ENCODE measurements at places on chromosomes 11 and 22.

- no peak for DNase-seq
Observed at GRCh38 chr11:116030697-116031331, 526.6 kb upstream of the CADM1 start.

- DNase-seq: no peak
Observed at GRCh38 chr11:10486161-10486840, 31.2 kb downstream of the AMPD3 start.

- peak; percentile 15 for DNase-seq
Observed at GRCh38 chr22:27212617-27213177, 555.3 kb downstream of the MIAT start.

DNA sequence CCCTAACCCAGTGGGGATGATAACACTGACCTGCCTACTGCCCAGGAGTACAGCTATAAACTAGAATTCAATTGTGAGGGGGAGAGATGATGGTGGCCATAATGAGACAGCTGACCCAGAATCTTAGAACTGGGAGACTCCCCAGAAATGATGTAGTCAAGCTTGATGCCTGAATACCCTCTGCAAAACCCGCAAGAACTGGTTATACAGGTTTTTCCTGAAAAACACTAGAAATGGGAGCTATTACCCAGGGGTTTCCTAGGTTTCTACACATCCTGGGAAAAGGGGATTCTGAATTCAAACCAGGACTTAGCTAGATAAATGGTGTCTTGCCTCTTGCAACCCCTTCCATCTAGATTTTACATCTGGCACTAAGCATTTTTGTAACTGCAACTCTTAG, 113.8 kb upstream of the NARS2 start:
- DNase-seq: no peak

DNA sequence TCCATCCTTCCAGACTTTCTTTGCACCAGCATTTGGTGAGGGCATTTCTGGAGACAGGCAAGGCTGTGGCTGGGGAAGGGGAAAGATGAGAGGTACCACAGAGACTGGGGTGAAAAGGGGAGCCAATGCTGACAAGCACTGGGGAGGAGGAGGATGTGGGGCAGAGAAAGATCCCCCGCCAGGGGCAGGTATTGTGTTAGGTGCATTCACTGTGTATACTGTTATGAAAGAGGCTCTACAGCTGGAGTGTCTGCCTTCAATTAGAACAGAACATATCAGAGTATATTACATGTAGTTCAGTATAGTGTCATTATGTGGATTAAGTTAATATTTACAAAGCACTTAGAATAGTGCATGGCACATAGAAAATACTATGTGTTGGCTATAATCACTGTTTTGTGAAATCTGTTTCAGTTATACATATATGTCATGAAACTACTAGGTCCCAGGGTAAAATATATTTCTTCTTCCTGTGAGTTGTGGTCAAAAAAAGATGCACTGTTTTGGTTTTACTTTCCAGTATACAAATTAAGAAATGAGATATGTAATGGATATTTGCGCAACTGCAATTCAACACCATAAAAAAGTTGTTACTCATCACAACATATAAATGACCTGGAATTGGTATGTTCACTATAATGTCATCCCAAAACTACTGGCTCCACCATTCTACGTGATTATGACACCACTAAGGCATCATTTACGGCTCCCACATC, 8.4 kb downstream of the MSANTD2 start:
- no peak for DNase-seq

GRCh38 chr11:10637731-10638151, 55.8 kb downstream of the IRAG1 start:
- DNase-seq: no peak

DNA sequence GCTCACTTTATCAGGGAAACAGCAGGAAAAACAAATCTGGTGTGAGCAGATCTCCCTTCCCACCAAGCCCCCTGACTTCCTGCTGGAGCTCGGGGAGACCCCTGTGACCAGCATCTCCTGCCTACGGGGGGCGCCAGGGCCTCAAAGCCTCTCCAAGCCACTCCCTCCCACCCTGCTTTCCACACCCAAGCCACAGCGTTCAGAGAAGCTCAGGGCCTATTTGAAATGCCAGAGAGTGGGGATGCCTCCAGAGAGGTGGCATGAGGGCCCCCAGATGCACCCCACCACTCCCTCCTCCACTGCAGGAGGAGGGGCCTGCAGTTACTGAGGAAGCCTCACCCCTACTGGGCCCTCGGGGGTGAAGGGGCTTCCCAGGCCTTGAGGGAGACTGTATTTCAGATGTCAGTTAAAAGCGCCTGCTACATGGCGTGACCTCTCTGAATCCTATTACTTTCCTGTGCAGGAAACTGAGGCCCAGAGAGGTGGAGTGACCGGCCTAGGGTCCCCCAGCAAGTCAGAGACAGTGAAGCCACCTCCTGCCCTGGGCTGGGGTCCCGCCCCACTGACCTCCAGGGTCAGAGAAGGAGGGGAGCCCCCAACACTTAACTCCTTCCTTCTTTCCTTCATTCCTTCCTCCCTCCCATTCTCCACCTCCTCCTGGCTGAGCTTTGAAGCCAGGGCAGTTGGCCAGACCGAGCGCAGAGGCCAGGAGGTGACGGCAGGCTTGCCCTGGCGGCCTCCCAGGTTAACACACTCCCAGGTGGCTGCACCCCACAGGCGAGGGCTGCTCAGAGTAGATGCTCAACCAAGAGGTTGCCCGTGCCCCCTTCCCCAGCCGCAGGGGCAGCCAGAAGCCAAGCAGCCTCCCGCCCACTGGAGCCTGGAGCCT, 6.0 kb upstream of the CDKN1C start:
- no peak for DNase-seq

GRCh38 chr22:45551310-45552016, 48.8 kb downstream of the FBLN1 start:
- peak; percentile 64 for DNase-seq

GRCh38 chr11:3009481-3009880, 17.4 kb upstream of the NAP1L4 start:
- no peak for DNase-seq

DNA sequence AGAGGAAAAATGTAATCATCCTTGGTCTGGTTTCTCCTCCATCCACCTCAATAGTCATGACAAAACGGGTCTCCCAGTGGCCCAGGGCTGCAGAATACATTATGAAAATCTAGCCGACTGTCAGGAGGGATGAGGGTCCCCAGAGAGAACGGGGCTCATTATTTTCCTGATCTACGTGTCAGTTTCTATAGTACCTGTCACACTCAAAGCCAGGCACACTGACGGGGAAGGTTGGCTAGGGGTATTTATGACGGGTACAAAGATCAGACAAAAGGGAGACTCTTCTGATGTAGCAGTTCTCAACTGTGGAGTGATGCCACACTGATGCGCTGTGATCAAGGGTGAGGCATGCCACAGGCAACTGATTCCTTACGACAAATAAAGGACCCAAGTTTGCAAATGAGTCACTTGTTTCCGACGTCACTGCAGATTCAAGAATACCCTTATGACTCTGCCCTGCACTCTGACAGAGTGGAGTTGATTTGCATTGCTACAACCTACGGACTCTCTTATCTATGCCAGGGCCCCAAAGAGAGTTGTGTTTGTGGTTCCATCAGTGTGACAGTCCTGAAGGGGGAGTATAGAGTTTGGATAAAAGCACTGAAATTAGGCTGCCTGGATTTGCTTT, 188.2 kb upstream of the TBCEL start:
- no peak for DNase-seq

- DNase-seq: no peak
Observed at GRCh38 chr22:25357606-25358420, 138.4 kb downstream of the CRYBB2 start.

DNA sequence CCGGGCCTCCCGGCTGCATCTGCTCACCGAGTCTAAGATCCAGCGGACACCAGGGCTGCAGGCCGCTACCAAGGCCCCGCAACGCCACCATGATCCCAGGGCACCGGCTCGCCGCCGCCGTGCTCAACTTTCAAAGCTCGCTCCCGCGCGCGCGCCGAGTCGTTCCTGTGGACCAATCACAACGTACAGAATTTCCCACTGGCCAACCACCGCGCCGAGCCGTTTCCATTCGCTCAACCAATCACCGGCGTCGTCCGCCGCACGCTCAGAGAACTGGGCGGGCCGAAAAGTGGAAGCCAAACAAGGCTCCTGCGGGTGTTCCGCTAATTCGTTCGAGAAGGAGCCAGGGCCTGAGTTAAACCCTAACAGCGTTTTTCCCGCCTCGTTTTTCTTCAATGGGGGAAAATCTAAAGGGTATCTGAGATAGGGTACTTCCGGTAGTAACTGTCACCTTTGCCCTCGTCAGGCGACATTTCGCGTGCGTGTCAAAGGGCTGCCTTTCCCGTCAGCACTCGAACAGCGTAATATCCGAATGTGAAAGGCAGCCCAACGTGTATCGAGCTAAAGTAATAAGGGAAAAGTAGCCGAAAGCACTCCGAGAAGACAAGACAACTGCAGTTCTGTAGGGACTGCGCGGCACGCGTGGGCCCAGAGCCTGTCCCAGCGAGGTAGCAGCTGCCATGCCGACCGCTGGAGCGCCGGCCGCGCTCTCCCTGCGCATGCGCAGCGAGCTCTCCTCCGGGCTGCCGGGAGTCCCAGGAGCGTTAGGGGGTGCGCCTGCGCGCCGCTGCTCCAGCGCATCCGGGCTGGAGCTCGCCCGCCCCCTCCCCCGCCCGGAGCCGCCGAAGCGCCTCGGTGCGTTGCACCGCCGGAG, at the start of the genes NCAPD3 and VPS26B:
Gene NCAPD3 (minus strand): TSS at position 132 of the 874 bp plus-strand sequence. CDS start 41 bp downstream, at position 91.
Gene VPS26B (plus strand): TSS at position 836 of the 874 bp plus-strand sequence. CDS start 452 bp downstream, outside the sequence.
- peak; percentile 99 for DNase-seq

DNA sequence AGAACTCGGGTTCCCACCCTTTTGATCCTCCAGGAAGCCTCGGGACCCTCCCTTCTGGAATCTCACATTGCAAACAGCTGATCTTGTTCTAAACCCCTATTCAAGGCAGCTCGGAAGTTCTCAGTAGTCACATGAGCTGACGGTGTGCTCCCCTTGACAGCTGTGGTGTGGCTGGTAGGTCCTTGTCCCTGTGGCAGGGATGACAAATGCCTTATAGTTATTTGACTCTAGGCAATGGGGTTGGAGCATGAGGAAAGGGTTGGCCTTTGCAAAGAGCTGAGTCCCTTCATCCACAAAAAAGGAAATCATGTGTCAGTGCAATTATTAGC, 23.6 kb downstream of the EIF4G2 start:
- no peak for DNase-seq

- no peak for DNase-seq
Observed at GRCh38 chr11:44446996-44447771, 118.3 kb upstream of the CD82 start.

DNA sequence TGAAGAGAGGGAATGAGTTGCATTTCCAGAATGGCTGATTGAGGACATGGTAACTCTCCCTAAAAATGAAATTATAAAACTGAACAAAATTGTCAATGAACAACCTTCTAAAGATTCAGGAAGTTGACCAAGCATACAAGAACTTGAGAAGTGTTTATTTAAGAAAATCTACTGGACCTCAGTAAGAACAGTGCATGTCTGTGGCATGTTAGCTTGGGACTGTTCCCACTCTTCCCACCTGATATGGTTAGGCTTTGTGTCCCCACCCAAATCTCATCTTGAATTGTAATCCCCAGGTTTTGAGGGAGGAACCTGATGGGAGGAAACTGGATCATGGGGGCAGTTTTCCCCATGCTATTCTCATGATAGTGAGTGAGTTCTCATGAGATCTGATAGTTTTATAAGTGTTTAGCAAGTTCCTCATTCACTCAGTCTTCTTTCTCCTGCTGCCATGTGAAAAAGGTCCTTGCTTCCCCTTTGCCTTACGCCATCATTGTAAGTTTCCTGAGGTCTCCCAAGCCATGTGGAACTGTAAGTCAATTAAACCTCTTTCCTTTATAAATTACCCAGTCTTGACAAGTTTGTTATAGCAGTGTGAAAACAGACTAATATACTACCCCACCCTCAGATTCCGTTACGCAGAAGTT, 15.4 kb downstream of the MS4A13 start:
- DNase-seq: no peak

- no peak for DNase-seq
Observed at GRCh38 chr22:19718456-19719049, 4.2 kb downstream of the SEPTIN5 start.

DNA sequence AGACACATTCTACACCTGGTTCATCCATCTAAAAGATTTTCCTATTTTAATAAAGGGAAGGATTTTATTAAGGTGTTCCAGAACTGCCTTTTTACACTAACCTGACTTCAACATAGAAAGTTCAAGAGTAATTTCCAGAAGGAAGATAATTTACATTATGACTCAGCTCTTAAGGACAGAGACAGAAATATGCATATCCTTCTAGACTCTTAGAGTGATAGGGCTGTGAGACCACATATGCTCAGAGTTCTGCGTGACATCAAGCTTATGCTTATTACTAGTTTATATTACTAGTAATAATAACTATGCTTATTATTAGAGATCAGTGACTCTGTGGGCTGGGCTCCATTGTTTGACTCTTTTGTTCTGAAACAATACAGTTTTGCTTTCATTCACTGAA, 4.6 kb downstream of the PDGFD start:
- DNase-seq: no peak

DNA sequence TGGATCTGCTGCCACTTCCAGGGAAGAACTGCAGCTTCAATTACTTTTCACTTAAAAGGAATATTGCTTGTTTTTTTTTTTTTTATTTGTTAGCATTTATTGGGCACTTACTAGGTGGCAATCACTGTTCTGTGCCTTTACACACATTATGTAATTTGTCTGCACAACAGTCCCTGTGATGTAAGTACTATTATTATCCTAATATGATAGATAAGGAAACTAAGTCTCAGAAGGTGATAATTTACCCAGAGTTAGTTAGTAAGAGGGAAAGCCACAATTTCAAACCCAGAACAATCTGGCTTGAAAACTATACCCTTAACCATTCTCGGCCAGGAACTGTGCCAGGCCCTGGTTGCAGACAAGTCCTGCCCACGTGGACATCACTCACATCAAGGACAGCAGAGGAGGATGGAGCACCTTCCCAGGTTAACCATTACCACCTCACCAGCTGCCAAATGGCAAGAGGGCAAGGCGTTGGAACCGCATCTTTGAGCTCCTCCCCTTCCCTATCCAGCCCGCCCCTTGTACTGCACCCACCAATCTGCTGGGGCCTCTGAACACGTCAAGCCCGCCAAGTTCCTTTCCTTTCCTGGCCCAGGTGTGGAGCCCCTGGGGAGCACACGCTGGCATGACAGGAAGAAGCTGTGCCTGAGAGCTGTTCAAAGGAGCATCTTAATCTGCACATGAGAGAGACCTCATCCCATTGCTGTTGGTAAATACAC, 78.4 kb downstream of the NAV2 start:
- no peak for DNase-seq

- peak; percentile 71 for DNase-seq
Observed at GRCh38 chr11:44621140-44621681, 55.7 kb downstream of the CD82 start.

- no peak for DNase-seq
Observed at GRCh38 chr11:117866526-117866925, 9.9 kb downstream of the FXYD6 start.
